ENCODE measurements at places on chromosomes 4 and X.

GRCh38 chrX:2332252-2332651, 168.5 kb downstream of the DHRSX start:
- no peak for DNase-seq

DNA sequence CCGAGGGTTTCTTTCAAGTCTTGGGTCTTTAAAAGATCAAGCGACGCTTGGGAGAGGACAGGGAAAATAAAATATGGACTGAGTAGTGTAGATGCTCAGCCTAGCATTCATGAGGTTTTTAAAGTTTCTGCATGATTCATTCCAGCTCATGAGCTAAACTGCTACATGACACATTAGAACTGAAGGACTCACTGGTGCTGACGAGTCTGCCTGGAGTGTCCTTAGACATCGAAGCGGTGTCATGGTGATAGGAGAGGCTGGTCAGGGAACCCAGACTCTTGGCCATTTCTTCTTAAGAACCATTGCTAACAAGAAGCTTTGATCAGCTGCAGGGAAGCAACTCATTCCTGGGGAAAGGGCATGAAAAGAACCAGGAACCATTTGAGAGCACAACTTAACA, 158.6 kb downstream of the TRIML1 start:
- DNase-seq, result no peak

DNA sequence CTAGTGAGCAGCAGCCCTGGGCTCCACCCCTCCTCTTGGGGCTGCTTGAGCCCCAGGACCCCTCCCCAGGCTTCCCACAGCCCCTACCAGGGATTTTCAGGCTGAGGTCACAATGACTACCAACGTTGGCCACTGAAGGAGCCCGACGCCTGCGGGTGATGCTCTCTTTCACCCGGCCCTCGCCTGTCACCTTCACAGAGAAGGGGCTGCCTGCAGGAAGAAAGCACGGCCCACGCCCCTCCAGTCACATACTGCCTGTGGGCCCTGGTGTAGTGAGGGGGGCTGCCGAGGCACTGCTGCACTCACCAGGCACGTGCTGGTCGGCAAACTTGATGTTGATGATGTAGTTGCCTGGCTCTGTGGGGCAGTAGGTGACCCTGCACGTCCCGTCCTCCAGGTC, 22.0 kb downstream of the FLNA start:
- DNase-seq, result no peak

DNA sequence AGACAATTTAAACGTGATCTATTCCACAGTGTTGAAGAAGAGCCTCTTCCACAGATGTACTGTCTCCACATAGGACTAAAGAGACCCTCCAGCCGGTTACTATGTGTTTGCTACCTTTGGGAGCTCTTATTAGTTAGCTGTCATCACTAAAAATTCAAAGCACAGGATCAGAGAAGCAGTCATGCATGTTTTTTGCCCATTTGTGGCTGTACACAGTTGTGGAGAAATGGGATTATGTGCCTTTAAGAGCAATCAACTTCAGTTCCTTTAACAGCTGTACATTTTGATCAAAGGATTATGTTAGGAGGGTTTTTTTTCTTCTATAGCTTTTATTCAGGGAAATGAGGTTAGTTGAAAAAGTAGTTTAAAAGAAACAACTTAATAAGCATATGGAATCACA, 149.0 kb upstream of the SPOCK3 start:
- DNase-seq, result no peak

GRCh38 chr4:27187786-27188185, 327.1 kb downstream of the STIM2 start:
- no peak for DNase-seq

- DNase-seq, result no peak
These were observed 51.7 kb upstream of the GPM6B start for GRCh38 chrX:13868591-13868990.

DNA sequence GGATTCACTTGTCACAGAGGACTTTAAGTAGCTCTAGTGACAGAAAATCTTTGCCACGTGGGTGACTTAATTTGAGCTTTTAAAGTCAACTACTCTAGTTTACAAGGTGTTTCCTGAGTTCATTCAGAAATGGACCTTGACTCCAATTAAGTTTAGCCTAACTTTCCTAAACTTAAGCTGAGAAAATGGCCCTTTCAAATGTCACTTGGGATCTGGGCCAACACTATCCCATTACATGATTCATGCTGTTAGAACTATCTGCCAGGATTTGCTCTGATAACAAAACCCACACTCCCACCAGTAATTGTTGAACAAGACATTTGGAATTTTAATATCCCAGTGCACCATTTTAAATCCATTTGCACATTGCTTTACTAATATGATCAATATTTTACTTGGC, 40.8 kb downstream of the C4orf46 start:
- DNase-seq, result no peak

- DNase-seq, result no peak
These were observed 3.2 kb downstream of the CXorf38 start for GRCh38 chrX:40644176-40644575.

GRCh38 chrX:124087000-124087746, 125.7 kb downstream of the STAG2 start:
- no peak for DNase-seq

GRCh38 chr4:3529363-3529762, 2.9 kb downstream of the LRPAP1 start:
- DNase-seq, result no peak

GRCh38 chr4:25031077-25031621, 403 bp upstream of the LGI2 start:
- DNase-seq, result no peak

- DNase-seq, result no peak
These were observed 33.1 kb downstream of the STPG2 start for GRCh38 chr4:98110214-98110613.

- no peak for DNase-seq
These were observed 37.3 kb upstream of the CDKN2AIP start for GRCh38 chr4:183407128-183407585.

- DNase-seq, result no peak
These were observed 81.8 kb downstream of the MTMR1 start for GRCh38 chrX:150774798-150775568.

- DNase-seq, result no peak
These were observed 54.8 kb upstream of the MAGEB16 start for GRCh38 chrX:35743331-35743730.

DNA sequence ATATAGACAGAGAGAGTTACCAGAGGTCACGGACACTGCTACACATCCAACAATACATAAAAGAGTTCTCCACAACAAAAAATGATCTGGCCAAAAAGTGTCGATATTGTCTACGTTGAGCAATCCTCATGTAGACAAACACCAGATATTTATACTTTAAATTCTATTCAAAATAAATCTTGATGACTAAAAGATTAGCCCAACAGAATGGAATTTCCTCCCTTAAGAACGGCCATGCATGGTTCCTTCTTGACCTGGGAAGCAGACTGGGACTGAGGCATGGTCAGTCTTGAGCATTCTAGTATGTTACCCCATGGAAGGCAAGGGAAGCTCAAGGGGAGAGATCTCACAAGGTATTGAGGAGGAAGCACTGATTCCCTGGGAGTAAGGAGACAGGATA, 43.5 kb downstream of the LHFPL1 start:
- no peak for DNase-seq

- no peak for DNase-seq
These were observed 141.5 kb upstream of the MTMR8 start for GRCh38 chrX:64536736-64537135.

- DNase-seq, result no peak
These were observed 50.3 kb downstream of the HTRA3 start for GRCh38 chr4:8319731-8320385.

GRCh38 chr4:26803211-26803861, 57.3 kb upstream of the STIM2 start:
- no peak for DNase-seq

DNA sequence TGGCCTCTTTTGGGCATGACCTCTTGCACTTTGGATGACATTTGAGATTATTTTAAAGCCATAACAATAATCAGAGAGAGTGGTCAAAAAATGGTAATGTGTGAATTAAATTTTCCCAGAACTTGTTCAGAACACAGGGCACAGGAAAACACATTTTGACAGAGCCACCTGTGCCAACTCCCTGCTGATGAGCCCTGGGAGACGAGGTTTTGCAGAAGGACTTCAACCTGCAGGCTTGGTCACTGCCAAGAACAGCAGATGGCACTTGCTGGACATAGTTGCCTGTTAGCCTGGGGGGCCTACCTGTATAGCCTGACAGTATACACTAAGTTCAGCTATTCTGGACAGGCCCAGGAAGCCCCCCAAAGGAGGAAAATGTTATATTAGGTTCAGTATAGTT, 277.8 kb upstream of the EMCN start:
- no peak for DNase-seq

GRCh38 chrX:973010-973632, 239.3 kb downstream of the CRLF2 start:
- no peak for DNase-seq

GRCh38 chrX:20063716-20064351, 52.9 kb downstream of the MAP7D2 start:
- no peak for DNase-seq

GRCh38 chr4:152454398-152455011, 81.4 kb downstream of the FBXW7 start:
- DNase-seq, result no peak
